ENCODE measurements at places on chromosomes 3 and 15.

DNA sequence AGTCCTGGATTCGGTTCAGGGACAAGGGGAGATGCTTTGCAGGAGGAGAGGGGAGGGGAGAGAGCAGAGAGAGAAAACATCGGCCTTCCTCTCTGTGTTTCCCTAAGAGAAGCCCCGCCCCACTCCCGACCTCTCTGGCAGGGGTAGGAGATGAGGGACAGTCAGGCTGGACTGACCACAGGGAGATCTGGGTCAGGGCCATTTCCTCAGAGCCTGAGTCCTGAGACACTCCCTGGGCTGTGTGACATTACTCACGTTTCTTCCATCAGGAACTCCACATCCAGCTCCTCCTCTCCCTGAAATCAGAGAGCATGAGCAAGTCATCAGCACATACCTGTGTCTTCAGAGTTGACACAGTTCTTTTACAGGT is 9.1 kb downstream of the PLA2G4D start:
- DNase-seq, result no peak

DNA sequence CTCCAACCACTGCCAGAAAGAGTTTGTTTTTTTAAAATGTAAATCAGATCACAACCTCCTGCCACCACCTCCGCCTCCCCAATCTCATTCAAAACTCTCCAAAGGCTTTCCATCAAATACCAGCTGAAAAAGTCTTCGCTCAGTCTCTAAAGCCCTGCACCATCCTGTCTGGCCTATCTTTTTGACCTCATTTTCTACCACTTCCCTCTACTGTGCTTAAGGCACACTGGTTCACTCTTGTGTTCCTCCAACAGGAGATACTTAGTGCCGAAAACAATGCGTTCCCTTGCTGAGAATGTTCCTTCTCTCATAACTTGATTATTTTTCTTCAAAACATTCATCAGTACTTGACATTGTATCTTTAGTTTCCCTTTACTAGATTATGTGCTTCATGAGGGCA is 3.5 kb downstream of the BTBD1 start:
- no peak for DNase-seq

DNA sequence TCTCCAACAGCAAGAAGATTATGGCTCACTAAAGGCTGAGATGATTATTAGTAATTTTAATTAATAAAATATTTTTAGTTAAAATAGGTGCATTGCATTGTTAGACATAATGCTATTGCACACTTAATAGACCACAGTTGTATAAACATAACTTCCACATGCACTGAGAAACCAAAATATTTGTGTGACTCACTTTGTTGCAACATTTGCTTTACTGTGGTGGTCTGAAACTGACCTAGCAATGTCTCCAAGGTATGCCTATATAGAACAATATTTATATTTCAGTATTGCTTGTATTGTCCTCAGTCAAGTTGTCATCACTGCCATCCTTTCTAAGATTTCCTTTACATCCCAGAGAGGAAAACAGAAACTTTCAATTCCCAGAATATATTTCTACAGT is 1215.2 kb downstream of the SI start:
- no peak for DNase-seq

GRCh38 chr3:112778353-112778948 is 68.2 kb downstream of the CD200R1L start:
- DNase-seq, result no peak

- DNase-seq, result no peak
Observed at GRCh38 chr3:4693620-4694019, 200.5 kb downstream of the ITPR1 start.

DNA sequence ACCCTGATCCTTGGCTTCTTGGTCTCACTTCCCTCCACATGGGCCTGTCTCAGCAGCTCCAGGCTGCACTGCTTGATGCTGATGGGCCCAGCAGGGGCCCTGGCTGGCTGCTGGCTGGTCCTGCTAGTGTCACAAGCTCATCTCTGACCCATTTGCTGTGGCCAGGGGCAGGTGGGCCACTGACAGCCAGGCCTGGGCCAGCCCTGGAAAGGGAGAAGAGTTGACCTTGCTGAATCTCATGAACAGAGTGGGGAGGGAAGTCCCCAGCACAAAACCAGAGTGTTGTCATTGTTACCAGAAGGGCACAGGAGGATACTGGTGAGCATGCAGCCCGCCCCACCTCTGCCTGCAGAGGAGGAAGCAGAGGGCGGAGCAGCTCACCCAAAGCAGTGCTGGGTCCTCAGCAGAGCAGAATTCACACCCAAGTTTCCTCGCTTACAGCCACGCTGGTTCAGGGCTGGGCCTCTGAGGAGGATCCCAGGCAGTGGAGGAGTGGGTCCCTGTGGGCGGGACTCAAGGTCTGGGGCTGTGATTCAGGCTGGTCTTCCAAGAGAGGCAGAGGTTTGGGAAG is 7.6 kb upstream of the KLF15 start:
- no peak for DNase-seq

DNA sequence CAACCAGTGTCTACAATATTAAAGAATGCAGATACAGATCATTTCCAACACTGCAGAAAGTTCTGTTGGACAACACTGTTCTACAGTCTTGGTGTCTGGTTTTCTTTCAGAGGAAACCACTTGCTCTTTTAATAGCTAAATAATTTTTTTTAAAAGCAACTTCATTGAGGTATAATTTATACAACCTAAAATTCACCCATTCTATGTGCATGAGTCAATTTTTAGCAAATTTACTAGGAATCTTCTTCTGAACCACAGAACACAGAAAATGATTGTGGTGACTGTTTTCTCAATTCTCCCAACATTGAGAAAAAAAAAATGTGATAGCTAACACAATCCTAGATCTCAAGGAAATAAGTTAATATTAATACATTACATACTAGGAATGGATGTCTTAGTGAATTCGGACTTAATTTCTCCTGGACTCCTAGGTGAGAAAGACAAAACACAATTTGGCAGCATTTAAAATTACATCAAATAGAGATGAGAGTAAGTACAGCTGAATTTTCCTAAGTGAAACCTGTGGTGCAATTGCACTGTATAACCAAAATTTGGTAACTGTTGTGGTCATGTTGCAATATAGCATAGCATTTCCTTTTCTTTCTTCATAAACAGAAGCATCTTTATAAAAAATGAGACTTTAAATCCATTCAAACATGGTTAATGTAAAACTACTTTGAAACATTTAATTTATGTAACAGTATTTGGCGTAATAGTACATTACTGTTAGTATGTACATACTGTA is 15.3 kb upstream of the PLCL2 start:
- DNase-seq, result no peak

GRCh38 chr15:74318376-74319137 is 48.9 kb downstream of the CYP11A1 start:
- no peak for DNase-seq

DNA sequence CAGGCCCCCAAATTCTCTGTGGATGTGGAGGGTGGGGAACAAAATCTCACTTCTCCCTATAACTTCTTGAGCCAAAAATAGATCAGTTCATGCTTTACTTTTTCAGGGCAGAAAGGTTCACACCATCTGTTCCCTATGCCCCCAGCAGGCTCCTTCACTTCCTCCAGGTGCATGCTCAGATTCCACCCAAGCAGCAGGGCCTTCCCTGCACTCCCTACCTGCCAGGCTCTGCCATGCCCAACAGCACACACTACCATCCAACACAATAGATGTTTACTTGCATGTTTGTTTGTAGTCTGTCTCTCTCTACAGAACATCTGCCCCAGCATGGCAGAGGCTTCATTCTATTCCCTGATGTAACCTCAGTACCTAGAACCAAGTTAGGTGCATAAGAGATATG is 43.3 kb downstream of the GABRB3 start:
- DNase-seq, result no peak

GRCh38 chr3:141389703-141390102 is 21.4 kb downstream of the ZBTB38 start:
- no peak for DNase-seq

GRCh38 chr3:193963808-193964516 is 172.0 kb upstream of the HES1 start:
- no peak for DNase-seq

All from stimulated activated CD8-positive, alpha-beta memory T cell treated with anti-CD3 and anti-CD28 coated beads, Interleukin-15, amount 100 ng/mL, for 4 hours (primary cell).